ENCODE measurements at places on chromosomes 1 and 21.
A peak's percentile ranks its signal among the peaks of the same experiment; 100 is the strongest.

DNA sequence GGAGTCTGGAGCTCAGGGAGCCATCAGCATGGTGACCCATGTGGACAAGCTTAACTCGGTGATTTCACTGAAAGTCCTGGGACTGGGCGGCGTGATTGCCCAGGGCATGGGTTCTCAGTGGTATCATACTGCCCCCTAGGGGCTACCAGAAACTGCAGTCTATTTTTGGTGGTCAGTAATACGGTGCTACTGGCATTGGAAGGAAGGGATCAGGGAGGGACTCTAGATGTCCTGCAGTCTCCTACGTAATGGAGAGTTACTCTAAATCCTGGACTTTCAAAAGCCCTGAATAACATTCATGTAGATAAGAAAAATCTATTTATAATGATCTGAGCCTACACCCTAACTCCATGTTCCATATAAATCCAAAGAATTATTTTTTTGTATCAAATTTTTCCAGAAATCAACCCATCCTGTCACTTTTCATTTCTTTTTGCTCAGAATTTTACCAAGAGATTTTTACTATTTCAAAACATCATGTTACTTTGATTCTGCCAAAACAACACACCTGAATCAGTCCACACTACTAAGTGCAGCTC, 37.3 kb downstream of the PABPC4 start:
- no peak for DNase-seq

- peak; percentile 2 for DNase-seq
These were observed 4.6 kb downstream of the FCRLB start for GRCh38 chr1:161725908-161726472.

DNA sequence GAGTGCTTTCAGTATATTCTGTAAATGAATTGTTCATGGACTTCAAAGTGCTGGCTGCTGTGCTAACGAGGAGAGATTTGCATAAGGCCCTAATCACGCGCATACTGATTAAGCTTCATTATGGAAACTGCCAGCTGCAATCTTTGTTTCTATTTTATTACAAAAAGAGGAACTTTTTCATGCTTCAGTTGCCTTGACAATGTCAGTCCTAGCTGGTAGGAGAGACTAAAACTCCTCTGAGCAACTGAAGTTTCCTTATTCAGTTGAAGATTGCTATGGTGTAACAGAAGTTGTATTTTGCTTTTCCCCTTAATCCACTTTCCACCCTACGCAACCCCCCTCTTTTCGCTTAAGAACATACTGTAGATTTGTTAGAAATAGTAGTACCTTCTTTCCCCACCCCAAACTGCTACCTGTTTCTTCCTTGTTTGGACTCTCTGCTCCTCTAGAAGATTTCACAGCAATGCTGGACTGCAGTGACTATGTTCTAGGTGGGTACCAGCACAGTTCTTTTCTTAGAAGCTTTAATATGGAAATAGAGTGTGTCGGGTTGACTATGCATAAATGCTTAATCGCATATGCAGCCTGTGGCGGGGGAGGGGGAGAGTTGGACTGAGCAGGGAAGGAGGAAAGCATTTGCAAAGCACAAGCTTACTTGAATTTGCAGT, 108.3 kb downstream of the POU2F1 start:
- no peak for DNase-seq

DNA sequence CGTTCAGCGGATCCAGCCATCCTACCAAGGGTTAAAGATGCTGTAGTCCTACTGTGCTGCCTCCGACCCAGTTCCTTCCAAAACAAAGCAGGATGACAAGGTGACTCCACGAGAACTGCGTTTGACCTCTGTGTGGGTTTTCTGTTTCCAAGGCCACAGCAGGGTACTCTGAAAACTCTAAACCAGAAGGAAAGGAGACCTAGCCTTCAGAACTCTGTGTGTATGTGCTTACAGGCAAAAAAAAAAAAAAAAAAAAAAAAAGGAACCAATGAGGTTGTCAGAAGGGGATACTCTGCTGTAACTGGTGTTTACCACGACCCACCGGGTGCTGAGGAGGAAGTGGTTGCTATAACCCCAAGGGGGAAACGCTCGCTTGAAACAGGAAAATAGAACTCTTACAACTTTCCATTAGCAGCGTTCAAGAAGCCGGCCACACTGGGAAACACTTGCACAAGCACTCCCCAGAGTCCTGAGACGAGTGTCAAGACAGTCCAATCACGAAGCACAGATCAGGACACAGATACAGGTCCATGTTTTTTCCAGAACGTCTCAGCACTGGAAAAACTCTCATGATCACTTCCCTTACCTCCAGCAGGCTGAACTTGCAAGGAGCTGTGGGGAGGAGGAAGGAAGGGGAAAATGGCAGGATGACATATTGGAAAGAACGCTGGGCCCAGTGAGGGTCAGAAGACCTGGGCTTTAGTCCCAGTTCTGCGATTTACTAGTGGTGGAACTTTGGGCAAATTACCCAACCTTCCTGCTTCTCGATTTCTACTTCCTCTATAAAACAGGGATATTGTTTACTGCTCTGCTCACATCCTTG, 64.0 kb downstream of the ITPKB start:
- DNase-seq, result peak; percentile 78

DNA sequence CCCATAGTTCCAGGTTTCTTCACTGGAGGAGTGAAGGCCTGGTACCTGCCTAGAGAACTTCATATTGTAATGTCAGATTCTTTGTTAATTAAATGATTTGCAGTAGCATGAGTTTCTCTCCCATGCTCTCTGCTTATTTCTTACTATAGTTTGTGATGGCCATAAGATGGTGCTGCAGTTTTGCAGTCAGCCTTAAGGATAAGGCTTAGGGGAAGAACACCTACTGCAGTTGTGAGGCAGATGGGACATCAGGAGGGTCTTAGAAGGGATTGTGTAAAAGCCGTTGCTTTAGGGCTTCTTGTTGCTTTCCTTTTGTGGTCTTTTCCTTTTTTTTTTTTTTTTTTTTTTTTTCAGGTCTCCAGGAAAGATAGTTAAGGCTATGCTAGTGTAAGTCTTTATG, 61.8 kb downstream of the MACF1 start:
- no peak for DNase-seq

Measured in effector memory CD4-positive, alpha-beta T cell (primary cell).